Left colon (tissue), 2 donors: ENCODE measurements at places on chromosomes 2 and 18. TPM values are rescaled to one million over a fixed set of nuclear protein-coding genes. Genes with fewer than 3 reads are reported as not detected.

GRCh38 chr18:22260208-22260820 lies 90.9 kb downstream of the GATA6 start:
- DNase-seq: no peak

GRCh38 chr2:236163471-236164200 lies 4.5 kb downstream of the GBX2 start:
- no peak for DNase-seq

DNA sequence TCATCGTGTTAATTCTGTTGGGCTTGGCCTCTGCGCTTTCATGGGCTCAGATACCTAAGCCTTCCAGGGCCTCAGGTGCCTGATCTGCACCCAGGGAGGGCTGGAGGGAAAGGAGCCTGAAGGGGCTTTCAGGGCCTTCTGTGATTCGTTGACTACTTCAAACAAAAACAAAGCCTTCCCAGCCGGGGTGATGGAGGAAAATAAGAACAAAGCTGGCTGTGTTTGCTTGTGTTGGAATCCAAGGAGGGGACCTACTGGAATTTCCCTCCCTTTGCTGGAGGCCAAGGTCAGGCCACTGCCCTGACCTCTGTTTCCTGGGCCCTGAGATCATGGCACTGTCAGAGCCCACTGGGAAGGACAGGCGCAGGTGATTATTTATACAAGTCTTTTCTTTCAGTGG lies 135.3 kb downstream of the KLHL29 start:
- no peak for DNase-seq

- no peak for DNase-seq
Measured at GRCh38 chr18:35117951-35118411, 76.8 kb downstream of the MAPRE2 start.

- DNase-seq: peak; percentile 84
Measured at GRCh38 chr2:96537066-96537733, 648 bp downstream of the ARID5A start.

GRCh38 chr18:75497576-75498235 lies 70.2 kb upstream of the SMIM21 start:
- DNase-seq: no peak

GRCh38 chr18:61554117-61554776 lies 221.0 kb downstream of the CDH20 start:
- no peak for DNase-seq

The B3GNT2 gene
- 27.6 TPM for total RNA-seq

The MC4R gene
- not detected for total RNA-seq

The MDH1B gene
- total RNA-seq: not detected

The SFT2D3 gene
- 8.5 TPM for total RNA-seq

The HOXD13 gene
- 0.15 TPM for total RNA-seq

The CD207 gene
- not detected for total RNA-seq
